Activated T-helper 1 cell treated with anti-CD3 and anti-CD28 coated beads, Interleukin-2, amount 50 U/mL, for 16 hours (primary cell): ENCODE measurements at places on chromosomes 5 and 9.

GRCh38 chr5:129687941-129688340 lies 60.0 kb upstream of the MINAR2 start:
- DNase-seq, result no peak

- no peak for DNase-seq
Observed at GRCh38 chr5:102611312-102611711, 112.5 kb upstream of the SLCO6A1 start.

DNA sequence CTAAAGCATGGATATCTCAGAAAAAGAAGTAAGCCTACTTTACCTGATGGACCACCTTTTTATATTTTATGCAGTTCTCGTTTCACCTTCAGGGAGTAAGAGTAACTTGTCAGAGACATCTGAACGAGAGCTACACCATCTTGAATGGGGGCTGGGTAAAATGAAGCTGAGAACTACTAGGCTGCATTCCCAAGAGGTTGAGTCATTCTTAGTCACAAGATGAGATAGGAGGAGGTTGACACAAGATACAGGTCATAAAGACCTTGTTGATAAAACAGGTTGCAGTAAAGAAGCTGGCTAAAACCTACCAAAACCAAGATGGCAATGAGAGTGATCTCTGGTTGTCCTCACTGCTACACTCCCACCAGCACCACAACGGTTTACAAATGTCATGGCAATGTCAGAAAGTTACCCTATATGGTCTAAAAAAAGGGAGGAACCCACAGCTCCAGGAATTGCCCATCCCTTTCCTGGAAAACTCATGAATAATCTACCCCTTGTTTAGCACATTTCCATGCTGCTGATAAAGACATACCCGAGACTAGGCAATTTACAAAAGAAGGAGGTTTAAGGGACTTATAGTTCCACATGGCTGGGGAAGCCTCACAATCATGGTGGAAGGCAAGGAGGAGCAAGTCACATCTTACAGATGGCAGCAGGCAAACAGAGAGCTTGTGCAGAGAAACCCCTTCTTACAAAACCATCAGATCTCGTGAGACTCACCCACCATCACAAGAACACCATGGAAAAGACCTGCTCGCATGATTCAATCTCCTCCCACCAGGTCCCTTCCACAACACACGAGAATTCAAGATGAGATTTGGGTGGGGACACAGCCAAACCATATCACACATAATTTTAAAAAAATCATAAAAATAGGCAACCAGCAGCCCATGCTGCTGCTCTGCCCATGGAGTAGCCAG lies 62.5 kb downstream of the GIN1 start:
- no peak for DNase-seq

DNA sequence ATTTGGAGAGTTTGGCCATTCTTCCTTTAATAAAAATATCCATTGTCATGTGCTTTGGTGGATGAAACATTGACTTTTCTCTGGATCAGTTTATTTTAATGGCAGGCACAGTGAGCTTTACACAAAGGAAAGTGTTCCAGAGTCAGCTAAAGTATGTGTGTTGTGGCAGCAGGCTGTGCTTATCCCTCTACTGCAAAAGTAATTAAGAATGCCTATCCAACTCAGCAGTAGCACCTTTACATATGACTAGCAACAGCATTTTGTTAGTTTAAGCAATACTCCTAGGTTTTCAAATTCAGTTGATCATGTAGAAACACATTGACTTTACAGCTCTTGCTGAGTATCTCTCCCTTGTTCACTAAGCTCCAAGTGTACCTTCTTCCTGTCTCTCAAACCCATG lies 730.5 kb upstream of the RGMB start:
- DNase-seq, result no peak

- no peak for DNase-seq
Observed at GRCh38 chr5:138149530-138149929, 10.3 kb upstream of the NME5 start.

GRCh38 chr9:130154816-130155215 lies 17.4 kb upstream of the NCS1 start:
- DNase-seq, result no peak

DNA sequence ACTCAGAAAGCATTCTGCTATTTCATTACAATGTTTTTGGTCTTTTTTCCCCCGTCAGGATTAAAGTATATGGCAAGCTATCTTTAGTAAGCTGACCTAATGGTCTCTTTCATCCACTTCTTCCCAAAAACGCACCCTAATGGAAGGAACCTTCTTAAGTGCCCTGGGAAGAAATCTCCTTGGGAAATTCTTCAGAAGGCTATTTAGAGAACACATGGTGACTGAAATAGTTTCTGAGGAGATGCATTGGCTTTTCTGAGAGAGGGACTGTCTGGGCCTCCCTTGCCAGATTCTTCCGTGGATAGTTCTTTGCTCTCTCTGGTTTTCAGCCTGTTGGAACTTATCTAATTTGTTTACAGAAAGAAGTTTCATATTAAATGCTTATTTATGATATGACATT lies 524.1 kb upstream of the MEF2C start:
- no peak for DNase-seq

- no peak for DNase-seq
Observed at GRCh38 chr9:106284296-106284695, 578.7 kb upstream of the ZNF462 start.

- DNase-seq, result no peak
Observed at GRCh38 chr5:29588236-29588635, 1605.2 kb upstream of the CDH6 start.

GRCh38 chr5:58545912-58546311 lies 37.0 kb upstream of the RAB3C start:
- DNase-seq, result no peak

DNA sequence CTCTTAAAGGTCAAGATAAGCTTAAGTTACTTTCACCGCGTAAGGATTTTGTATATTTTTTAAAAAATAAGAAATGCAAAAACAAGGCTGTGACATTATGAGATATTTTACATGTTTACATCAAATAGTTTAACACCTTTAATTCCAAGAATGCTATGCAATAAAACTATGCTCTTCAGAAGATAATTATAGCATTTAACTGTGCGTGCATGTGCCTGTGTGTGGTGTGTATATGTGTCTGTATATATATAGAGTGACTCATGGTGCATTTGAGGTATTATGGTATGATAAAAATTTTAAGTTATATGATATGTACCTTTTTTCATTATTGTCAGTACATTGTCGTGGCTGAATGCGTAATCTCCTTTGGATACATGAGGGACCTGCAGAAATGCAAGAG lies 539.3 kb downstream of the PDE4D start:
- DNase-seq, result no peak

GRCh38 chr5:133247881-133248624 lies 196.2 kb downstream of the HSPA4 start:
- DNase-seq, result no peak
